ENCODE measurements at places on chromosomes 12 and 14.

DNA sequence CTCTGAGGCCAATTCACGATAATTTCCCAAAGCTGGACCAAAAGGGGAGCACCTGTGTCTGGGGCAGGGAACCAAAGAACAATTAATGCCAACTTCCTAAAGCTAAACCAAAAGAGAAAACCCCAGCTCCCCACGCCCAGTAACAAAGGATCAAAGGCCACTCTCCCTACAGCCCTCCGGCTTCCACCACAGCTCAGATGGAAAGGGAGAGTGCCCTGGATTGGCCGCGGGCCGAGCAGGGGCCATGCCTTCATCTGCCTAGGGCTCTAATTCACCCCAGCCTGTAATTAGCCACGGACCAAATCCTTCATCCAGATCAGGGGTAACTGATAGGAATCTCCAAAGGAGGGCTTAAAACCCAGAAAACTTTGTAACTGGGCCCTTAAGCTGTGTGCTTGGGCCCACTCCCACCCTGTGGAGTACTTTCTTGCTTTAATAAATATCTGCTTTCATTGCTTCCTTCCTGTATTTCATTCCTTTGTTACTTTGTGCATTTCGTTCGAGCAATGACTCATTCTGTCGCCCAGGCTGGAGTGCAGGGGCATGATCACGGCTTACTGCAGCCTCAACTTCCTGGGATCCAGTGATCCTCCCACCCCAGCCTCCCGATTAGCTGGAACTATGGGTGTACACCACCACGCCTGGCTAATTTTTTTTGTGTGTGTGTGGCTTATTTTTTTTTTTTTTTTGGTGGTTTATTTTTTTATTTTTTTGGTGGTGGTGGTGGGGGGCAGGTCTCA, 65.5 kb upstream of the PPP4R3A start:
- DNase-seq, result no peak

DNA sequence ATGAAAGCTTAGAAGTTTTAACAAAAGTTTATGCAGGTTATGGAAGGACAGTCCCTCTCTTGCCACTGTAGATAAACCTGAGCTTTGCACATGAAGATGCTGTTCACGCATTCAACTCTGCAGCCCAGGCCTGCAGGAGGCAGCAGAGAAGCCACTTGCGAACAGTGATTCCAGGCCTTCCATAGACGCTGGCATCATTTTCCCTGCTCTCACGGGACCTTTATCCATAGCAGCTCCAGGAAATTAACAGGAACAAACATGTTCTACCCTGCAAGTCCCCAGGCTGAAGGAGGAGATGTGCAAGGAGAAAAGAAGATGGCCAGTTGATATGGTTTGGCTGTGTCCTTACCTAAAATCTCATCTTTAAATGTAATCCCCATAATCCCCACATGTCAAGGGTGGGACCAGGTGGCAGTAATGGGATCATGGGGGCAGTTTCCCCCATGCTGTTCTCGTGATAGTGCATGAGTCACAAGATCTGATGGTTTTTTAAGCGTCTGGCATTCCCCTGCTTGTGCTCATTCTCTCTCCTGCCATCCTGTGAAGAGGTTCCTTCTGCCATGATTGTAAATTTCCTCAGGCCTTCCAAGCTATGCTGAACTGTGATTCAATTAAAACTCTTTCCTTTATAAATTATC, 2.0 kb downstream of the ERP27 start:
- no peak for DNase-seq

DNA sequence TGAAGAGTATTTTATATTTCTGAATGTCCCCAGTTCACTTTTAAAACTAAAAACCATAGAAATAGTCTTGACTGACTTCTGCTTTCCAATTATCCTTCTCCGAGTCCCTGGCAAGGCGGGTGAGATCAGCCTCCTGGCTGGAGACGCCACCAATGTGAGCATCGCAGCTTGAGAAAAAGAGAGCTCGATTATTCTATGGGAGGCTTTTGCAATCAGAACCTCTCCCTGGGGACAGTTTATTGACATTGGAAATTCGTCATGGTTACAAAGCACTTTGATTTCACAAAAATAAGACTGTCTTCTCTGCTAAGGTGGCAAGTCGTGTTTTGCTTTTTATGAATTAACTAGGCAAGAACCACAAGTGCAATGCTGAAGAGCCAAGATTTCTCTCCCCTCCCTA, 23.6 kb upstream of the GPHB5 start:
- DNase-seq, result no peak

- DNase-seq, result no peak
Measured at GRCh38 chr12:64510667-64511066, 58.7 kb downstream of the TBK1 start.

- no peak for DNase-seq
Measured at GRCh38 chr14:75667099-75667765, 6.2 kb downstream of the TTLL5 start.

DNA sequence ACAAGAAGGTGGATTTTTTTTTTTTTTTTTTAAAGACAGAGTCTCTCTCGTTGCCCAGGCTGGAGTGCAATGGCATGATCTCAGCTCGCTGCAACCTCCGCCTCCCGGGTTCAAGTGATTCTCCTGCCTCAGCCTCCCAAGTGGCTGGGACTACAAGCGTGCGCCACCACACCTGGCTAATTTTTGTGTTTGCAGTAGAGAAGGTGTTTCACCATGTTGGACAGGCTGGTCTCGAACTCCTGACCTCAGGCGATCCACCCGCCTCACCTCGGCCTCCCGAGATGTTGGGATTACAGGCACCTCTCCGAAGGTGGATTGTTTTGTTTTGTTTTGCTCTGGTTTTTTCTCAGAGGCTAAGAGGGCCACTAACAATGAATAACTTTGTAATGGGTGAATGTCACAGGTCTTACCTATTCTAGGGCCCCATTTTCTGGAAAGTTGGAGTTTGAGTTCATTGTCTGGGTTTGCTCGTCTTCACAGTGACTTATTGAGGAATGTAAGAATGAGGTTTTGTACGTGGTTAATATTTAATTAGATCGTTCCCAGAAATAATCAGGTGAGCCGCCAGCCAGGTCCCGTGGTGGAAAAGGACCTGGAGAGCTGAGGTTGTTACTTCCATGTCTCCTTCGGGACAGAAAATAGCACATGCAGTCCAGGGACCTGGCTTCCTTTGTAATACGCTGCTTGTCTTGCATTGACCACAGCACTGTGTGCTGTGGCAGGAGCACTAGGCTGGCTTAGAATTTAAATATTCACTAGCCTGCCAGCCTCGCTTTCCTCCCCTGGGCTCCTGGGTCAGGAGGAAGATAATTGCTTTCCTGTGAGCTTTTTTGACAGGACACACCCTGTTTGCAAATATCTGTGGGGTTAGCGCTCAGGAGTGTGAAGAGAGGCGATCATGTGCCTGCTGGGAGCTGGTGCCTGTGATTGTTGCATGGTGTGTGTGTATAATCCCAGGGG, 2.3 kb downstream of the HIP1R start:
- DNase-seq, result peak; percentile 16

DNA sequence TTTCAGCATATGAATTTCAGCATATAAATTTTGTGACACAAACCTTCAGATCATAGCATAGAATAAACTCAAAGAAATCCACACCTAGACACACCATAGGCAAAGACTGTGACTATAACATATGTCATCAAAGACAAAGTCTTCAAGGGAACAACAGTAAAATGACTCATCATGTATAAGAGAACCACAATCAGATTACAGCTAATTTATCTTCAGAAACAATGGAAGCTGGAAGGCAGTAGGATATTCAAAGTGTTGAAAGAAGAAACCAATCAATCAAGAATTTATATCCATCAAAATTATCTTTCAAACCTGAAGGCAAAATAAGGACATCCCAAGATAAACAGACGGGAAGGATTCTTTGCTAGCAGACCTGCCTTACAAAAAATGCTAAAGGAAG, 29.0 kb downstream of the DLK1 start:
- no peak for DNase-seq

DNA sequence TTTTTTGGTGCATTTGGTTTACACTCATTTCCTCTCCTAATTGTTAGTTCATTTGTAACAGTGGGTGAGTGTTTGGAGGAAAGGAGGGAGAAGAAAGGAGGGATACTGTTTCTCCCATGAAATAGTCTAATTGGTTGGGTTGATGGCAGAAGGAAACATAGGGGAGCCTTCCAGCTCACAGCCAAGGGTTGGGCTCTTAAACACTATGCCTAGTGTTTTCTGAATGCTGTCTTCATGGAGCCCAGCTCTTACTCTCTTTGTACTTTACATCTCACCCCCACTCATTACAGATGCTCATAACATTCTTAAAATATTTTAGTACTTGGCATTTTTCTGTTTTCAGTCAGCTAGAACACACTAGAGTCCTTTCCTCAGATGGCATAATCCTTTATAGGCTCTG, 38.2 kb downstream of the BAZ2A start:
- no peak for DNase-seq

- peak; percentile 5 for DNase-seq
Measured at GRCh38 chr14:32998433-32998832, 59.8 kb downstream of the NPAS3 start.

- DNase-seq, result no peak
Measured at GRCh38 chr14:90040411-90040810, 21.4 kb upstream of the KCNK13 start.

GRCh38 chr14:68088451-68088854, 268.9 kb downstream of the RAD51B start:
- DNase-seq, result peak; percentile 23

DNA sequence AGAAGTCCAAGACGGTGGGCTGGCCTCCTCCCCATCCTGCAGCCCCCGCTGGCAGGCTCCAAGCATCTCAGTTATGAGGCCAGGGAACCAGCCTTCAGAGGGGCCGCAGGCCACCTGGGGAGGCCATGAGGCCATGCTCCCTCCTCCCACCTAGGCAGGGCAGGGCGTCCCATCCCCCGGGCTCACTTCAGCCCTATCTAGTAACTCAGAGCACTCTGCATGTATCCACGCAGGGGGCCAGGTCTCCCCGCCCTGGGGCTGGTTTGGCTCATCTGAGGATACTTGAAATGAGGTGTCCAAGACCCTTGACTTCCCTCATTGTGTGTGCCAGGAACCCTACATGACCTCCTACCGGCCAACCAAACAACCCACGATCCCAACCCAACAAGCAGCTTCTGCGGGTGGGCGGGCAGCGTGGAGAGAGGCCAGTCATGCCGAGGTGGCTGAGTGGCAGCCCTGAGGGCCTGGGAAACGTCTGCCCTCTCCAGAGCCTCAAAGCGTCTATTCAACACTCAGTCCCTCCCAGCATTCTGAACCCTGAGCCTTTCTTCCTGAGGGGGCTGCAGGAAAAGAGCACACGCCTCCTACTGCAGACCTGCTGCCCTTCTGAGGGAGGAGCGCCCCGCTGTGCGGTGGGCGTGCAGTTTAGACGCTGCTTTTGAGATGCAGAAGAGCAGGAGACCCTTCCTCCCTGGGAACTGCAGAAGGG, 16.8 kb downstream of the ISCA2 start:
- no peak for DNase-seq

DNA sequence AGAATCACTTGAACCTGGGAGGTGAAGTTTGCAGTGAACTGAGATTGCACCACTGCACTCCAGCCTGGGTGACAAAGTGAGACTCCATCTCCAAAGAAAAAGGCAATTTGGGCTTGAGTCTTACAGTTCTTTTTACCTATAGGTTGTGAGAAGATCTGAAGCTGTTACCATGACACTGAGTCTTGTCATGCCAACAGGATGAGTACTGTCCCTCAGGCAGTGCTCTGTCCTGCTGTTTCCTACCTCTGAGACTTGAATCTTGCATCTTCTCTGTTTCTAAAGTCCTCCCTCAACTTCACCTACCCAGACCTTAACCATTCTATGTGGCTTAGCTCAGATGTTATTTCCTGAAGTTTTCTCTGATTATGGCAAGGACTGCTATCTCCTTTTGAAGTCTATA, 400.8 kb upstream of the PRICKLE1 start:
- DNase-seq, result no peak

DNA sequence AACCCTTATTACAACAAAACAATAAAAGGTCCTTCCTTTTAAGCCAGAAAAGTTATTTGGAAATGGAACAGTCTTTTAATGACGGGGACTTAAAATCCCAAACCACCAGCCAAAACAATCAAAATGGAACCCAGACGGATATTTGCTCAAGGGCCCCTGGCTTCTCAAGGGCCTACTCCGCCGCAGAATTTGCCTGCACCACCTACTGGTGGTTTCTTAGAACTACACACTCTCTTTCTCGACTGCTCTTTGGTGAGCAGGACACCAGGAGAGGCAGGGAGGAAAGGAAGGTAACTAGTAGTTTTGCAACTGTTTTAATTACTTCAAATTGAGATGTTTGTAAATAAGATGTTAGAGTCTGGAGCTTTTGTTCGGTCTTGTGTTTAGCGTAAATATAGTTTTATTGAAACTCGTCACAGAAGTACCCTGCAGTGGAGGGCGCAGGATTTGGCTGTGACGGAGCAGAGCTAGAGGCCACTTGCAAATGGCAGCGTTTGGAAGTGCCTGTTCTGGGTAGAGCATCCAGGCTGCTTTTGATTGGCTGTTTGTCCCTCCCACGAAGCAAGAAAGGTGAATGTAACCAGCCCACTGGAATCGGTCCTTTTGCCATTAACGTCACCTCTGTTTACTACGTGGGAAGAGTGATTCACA, 238.5 kb downstream of the CACNA1C start:
- DNase-seq, result peak; percentile 79

DNA sequence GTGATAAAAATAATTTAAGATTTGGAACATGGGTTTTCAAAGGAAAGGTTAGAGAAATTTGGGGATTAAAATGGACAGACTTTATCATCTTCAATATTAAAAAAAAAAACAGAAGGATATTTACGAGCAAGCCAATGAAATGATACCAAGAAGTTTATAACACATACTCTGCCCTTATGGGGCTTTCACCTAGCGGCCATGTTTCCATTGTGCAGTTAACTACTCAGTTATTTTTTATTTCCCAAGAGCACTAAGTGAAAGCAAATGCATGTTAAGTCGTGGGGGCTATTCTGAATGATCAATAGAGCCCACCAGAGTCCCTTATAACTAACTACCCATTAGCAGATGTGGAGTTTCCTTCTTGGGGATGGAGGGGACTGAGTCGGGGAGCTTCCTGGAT, 53.9 kb downstream of the ETV6 start:
- DNase-seq, result no peak

DNA sequence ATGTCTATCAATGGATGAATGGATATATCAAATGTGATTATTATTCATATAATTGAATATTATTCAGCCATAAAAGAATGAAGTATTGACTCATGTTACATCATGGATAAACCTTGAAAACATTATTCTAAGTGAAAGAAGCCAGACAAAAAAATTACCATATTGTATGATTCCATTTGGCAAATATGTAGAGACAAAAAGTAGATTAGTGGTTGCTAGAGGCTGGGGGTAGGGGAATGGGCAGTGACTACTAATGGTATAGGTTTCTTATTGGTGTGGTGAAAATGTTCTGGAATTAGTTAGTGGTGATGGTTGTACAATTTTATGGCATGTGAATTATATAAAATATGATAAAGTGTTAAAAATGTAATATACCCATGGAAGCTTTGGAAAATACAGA, 31.8 kb upstream of the GNS start:
- no peak for DNase-seq

- DNase-seq, result no peak
Measured at GRCh38 chr14:26935733-26936132, 337.9 kb upstream of the NOVA1 start.

GRCh38 chr12:113808095-113808951, 157.8 kb downstream of the RBM19 start:
- DNase-seq, result no peak

- no peak for DNase-seq
Measured at GRCh38 chr12:106249411-106250135, 1.8 kb upstream of the CKAP4 start.
